ENCODE measurements at places on chromosomes 5 and 9.

GRCh38 chr9:127694890-127695720 lies 11.7 kb upstream of the CFAP157 start:
- DNase-seq = no peak

DNA sequence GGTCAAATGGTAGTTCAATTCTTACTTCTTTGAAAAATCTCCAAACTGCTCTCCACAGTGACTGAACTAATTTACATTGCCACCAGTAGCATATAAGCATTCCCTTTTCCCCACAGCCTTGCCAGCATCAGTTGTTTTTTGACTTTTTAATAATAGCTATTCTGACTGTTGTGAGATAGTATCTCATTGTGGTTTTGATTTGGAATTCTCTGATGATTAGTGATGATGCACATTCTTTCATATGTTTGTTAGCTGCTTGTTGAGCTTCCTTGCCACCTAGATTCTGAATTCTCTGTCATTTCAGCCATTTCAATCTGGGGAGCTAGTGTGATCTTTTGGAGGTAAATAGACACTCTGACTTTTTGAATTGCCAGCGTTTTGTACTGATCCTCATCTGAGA lies 24.0 kb downstream of the CDK20 start:
- DNase-seq = no peak

DNA sequence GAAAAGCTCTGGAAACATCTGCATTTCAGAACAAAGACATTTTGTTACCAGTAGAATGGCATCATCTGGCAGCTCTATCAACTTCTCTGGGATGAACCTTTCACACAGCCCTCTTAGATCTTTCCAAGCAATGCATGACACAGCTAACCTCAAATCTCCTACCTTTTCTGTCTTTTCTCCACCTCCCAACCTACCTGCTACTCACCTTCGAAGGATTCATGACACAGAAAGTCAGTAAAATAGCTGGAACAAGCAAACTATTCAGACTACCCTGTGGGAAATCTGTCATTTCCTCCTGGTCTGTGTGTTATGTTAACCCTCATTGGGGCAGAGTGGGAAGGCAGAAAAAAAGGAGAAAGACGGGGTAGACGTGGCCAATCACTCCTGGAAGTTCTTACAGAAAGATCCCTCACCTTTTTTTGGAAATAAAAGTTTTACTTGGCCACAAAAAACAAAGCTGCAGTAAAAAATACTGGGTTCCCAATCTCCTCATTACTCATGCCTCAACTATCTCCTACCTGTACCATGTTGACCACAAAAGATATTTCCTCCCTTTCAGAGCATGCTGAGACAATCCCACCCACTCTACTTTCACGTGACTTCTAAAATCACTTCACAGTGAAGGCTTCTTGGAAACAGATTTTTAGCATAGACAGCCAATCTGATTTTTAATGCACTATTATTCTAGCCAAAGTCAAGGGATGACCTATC lies 362.1 kb upstream of the RFX3 start:
- no peak for DNase-seq

- DNase-seq = no peak
Measured at GRCh38 chr9:27634879-27635278, 61.6 kb upstream of the C9orf72 start.

- DNase-seq = no peak
Measured at GRCh38 chr5:171543148-171543815, 123.8 kb downstream of the FGF18 start.

DNA sequence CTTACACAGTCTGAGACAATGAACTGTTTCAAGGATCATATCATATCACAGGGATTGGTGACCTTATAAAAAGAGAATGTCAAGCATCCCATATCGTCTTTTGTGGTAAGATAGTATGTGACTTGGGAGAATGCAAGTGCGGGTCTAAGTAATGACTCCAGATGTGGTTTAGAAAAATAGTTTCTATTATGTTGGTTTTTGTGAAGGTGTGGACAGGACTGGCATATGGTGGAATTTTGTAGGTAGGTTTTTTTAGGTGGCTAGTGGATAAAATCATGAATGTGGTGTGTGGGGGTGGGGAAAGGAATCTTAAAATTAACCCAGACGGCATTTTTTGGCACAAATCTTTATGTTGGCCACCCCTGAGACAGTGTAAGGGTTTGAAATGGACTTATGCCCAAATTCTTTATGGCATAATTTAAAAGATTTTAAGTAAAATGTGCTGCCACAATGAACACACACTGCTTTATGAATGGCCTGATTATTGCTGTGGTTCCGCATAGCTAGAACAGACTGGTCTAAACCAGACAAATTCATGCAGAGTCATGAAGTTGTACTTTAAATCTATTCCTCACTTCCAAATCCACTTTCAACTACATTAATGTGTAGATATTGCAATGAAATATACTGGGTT lies 204.8 kb upstream of the HAPLN1 start:
- no peak for DNase-seq

DNA sequence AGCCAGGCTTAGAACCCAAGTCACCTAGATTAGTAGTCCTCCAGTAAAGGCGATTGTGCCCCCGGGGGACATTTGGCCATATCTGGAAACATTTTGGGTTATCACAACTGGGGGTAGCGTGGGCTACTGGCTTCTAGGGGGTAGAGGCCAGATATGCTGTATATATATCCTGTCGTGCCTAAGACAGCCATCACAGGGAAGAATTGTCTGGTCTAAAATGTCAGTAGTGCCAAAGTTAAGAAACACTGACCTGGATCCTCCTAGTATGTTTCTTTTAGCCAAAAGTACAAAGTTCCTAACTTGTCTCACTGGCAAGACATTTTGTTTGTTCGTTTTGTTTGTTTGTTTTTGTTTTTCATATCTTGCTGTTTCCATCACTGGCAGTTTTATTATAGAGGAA lies 13.8 kb downstream of the RABEPK start:
- no peak for DNase-seq

DNA sequence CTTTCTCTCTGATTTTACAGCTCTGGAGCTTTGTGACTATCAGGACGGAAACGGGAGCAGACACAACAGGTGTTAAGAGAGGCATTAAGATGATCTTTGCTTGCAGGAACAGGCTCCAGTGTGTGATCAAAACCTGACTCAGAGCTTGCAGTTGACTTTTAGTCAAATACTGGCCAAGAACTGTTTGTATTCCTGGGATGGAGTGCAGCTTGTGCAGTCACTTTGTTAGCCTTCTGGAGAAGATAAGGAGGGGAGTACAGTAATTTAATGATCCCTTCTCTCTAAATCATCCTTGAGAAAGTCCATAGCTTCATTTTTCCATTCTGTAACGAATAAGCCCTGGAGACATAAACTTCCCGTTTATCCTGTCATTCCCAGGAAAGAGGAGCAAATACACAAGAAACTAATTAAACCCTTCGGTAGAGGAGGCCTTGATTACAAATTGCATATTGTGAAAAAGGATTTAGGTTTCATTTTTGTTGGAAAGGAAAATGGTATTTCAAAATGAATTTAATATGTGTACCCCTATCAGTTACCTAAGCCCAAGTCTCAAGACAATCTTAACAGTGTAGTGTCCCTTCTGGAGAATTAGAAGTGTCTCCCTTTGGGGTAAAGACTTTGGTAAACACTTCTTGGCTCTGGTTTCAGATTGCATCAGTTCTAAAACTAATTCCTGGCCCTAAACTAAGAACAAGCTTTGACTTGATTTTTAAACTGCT lies 3.1 kb upstream of the STOM start:
- no peak for DNase-seq

GRCh38 chr5:35741971-35742370 lies 114.7 kb upstream of the IL7R start:
- DNase-seq = no peak

GRCh38 chr9:36803961-36804360 lies 230.1 kb downstream of the PAX5 start:
- DNase-seq = no peak

- no peak for DNase-seq
Measured at GRCh38 chr5:148374690-148375360, 8.9 kb upstream of the FBXO38 start.

DNA sequence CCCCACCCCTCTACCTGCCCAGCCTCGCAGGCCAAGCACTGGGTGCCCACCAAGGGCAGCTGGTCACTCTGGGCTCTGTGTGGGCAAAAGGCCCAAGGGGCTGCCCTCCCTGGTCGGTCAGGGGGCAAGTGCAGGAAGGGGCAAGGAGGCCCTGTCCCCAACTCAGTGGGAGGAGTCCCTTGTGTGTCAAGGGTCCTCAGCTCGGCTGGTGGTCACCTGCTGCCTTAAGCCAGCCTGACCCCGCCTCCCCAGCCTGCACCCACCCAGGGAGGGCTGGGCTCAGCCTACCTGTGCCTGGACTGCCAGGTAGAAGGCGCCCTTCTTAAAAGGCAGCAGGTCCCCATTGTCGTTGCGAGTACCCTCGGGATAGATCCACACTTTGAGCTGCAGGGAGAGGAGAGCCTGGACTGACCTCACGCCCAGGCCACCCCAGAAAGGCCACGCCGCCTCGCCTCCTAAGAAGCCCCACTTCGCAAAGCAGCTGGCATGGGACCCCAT lies 10.9 kb downstream of the AGPAT2 start:
- no peak for DNase-seq

DNA sequence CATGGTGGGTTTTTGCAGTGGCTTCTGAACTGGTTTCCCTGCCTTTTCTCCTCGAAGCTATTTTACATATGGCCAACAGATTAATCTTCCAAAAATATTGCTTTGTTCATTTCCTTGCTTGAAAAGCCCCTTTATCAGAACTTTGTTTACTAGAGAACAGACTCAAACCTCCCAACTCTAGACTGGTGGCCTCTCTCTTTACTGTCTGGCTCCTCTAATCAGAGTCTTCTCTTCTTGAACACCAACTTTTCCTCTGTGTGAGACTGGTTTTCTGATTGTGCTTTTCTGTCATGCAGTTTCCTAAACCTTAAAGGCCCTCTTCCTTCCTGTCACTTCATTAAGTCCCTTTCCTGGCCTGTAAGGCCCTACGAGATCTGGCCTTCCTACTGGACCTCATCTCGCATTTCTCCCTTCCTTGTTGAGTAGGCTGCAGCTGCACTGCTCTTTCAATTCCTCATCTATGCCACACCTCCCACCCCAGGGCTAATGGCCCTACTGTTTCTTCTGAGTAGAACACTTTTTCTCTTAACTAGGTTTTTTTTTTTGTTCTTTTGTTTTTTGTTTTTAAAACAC lies 5.7 kb downstream of the C9orf43 start:
- DNase-seq = no peak

- no peak for DNase-seq
Measured at GRCh38 chr9:4145482-4145881, 154.4 kb downstream of the GLIS3 start.

DNA sequence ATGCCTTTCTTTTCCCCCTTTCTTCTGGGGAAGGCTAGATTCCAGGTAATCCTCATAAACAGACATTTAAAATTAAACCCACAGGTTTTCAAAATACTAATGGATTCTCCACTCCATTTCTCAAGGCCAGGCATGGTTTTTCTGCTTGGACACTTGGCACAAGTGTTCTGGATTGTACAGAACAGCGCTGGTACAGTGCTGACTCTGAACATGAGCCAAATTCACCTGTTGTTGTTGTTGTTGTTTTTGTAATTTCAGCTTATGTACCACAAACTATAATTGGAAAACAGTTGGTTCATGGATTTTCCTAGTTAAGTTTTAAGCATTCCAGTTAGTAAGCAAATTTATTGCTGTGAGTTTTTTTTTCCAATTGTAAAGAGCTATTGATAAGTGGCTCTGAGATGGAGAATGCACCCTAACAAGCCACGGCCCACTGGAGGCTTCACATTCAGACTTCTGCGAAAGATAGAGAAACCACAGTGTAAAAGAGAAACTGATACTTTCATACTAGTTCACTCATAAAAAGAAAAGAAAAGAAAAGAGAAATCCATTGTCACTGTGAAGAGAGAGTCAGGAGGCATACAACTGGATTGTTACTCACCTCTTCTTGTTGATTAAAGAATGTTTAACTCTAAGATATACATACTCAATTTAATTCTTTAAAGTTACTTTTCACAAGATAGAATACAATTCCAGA lies 16.2 kb upstream of the ITGA1 start:
- DNase-seq = no peak

GRCh38 chr9:37187292-37187691 lies 66.9 kb downstream of the ZCCHC7 start:
- DNase-seq = no peak

DNA sequence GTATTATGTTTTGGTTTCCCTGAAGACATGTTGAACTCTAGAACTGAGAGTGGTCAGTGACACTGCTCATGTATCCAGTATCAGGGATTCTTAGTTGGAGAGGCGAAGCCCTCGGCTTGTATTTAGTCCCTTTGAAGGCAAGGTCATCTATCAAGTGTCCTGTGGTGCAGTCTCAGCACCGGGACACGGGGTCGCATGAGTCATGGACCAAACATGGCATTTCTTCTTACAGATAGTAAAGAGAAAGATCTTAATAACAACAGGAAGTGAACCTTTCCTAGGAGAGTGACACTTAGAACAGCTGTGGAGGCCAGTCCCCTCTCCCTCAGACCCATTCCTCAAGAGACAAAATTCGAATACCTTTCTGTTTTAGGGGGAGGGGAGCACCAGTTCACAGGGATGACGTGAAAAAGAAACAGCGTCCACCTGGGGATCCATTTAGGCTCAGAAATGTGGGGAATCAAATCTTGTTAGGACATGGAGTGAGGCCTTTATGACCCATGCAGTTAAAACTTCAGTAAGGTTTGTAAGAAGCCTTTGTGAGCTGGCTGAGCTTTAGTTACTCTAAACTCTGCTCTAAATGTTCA lies 86.5 kb downstream of the ADGRV1 start:
- no peak for DNase-seq

DNA sequence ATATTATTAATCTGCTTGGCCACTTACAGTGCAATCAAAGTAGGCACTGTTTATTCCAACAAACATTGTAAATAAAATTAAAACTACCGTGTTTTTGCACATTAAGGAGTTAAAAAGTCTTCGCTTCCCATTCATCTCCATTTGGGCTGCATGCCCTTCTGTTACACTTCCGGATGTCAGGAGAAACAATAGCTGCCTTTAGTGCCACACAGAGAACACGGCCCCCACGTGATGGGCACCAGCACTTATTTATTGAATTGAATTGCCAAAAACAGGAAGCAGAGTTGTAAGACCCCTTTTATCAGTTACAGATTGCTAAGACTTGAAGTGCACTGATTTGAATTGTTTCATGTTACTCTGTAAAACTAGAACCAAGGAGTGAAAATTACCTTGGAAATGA lies 80.4 kb downstream of the LHFPL2 start:
- no peak for DNase-seq

- no peak for DNase-seq
Measured at GRCh38 chr5:107474361-107474715, 196.4 kb downstream of the EFNA5 start.

GRCh38 chr5:171599411-171599810 lies 180.0 kb downstream of the FGF18 start:
- no peak for DNase-seq

- no peak for DNase-seq
Measured at GRCh38 chr9:15485836-15486666, 24.7 kb downstream of the PSIP1 start.
